ENCODE measurements at places on chromosomes 5 and 9. TPM values are rescaled to one million over a fixed set of nuclear protein-coding genes. Genes with fewer than 3 reads are reported as not detected.

DNAJC25 gene
- total RNA-seq = 7.4 TPM

GRCh38 chr9:68704498-68704813, 584 bp upstream of the PIP5K1B start:
- H3K4me3 ChIP-seq = peak overlapping the region; percentile 88
- peaks cover 38% of the 10 kb centered on the region for H3K27me3 ChIP-seq
- H3K36me3 ChIP-seq = peaks cover 38% of the 10 kb centered on the region

- H3K27ac ChIP-seq = no peak overlapping the region
- no peak overlapping the region for H3K4me3 ChIP-seq
- H3K4me1 ChIP-seq = peaks cover 47% of the 10 kb centered on the region
Measured at GRCh38 chr5:65017636-65018035, 248.9 kb downstream of the CWC27 start.

GRCh38 chr5:308672-309271, 12.7 kb upstream of the AHRR start:
- peaks cover 21% of the 10 kb centered on the region for H3K36me3 ChIP-seq
- no peaks in the 10 kb centered on the region for H3K4me1 ChIP-seq
- DNase-seq = no peak
- no peak overlapping the region for H3K27ac ChIP-seq
- no peaks in the 10 kb centered on the region for H3K27me3 ChIP-seq

DNA sequence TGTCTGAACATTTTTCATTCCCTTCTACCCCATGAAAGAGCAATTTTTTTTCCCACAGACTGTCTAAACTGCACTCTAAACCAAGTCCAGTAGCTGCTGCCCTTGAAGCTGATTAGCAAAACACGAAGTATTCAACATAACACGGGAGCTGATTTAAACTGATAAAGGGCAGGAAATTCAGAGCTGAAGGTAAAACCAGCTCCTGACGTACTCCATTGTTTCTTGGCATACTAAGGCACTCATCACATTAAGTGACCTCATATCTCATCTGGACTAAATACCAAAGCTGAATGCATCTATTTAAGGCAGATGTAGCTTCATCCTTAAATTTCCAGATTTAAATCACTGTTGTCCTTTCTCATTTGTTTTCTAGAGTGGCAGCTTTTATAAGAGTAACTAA, 12.0 kb downstream of the GDF9 start:
- H3K4me3 ChIP-seq = no peak overlapping the region
- DNase-seq = no peak
- no peak overlapping the region for H3K27ac ChIP-seq
- peaks cover 4% of the 10 kb centered on the region for H3K4me1 ChIP-seq

DNA sequence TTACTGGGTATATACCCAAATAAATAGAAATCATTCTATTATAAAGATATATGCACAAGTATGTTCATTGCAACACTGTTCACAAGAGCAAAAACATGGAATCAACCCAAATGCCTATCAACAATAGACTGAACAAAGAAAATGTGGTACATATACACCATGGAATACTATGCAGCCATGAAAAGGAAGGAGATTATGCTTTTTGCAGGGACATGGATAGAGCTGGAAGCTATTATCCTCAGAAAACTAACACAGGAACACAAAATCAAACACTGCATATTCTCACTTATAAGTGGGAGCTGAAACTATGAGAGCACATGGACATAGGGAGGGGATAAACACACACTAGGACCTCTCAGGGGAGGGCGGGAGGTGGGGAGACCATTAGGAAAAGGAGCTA, 298.4 kb upstream of the CDH9 start:
- no peak for DNase-seq
- no peaks in the 10 kb centered on the region for H3K27me3 ChIP-seq
- H3K4me1 ChIP-seq = no peaks in the 10 kb centered on the region
- H3K27ac ChIP-seq = no peak overlapping the region

GRCh38 chr5:178413988-178414387, 176.2 kb downstream of the COL23A1 start:
- H3K4me1 ChIP-seq = peaks cover 2% of the 10 kb centered on the region
- H3K36me3 ChIP-seq = no peaks in the 10 kb centered on the region
- no peak for DNase-seq
- H3K27ac ChIP-seq = no peak overlapping the region

- DNase-seq = no peak
- H3K27ac ChIP-seq = no peak overlapping the region
- no peak overlapping the region for H3K4me3 ChIP-seq
- no peaks in the 10 kb centered on the region for H3K4me1 ChIP-seq
- peaks cover 3% of the 10 kb centered on the region for H3K27me3 ChIP-seq
Measured at GRCh38 chr9:69370430-69370829, 45.4 kb downstream of the ENTREP1 start.

- no peaks in the 10 kb centered on the region for H3K36me3 ChIP-seq
- peaks cover 2% of the 10 kb centered on the region for H3K27me3 ChIP-seq
- no peak overlapping the region for H3K4me3 ChIP-seq
- no peak overlapping the region for H3K27ac ChIP-seq
- peaks cover 10% of the 10 kb centered on the region for H3K4me1 ChIP-seq
Measured at GRCh38 chr5:133259199-133259997, 207.6 kb downstream of the HSPA4 start.

DNA sequence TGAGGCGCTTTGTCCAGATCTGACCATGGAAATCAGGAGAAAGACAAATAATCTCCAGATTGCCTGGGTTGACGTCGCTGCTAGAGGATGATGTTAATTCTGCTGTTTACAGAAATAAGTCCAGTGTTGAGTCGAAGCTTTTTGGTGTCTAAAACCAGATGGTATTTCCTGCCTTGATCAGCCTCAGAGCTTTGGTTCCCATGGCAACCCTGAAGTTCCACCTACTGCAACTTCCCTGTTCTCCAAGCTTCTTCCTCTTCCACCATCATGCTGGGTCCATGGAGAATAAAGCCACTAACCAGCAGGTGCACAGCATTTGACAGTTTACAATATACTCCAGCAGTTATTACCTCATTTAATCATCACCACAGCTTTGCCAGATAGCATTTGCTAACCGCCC, 18.0 kb upstream of the GABBR2 start:
- H3K4me1 ChIP-seq = no peaks in the 10 kb centered on the region
- H3K36me3 ChIP-seq = no peaks in the 10 kb centered on the region
- DNase-seq = no peak
- H3K4me3 ChIP-seq = no peak overlapping the region
- H3K27me3 ChIP-seq = peaks cover 8% of the 10 kb centered on the region

DNA sequence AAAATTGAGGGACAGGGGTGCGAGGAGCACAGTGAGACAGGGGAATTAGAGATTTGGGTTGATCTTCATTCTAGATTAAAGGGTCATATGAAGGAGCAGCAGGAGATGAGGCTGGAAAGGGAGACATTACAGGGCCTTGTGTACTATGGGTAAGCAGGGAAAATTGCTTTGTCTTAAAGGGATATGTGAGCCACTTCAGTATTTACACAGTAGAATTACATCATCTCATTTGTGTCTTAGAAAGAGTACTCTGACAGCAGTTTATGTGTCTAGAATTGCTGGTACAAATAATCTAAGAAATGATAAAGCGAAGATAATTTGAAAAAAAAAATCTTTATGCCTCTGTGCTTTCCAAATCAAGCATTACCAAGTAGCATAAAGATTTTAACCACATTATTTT, 287.0 kb upstream of the ARRDC3 start:
- no peak for DNase-seq
- no peaks in the 10 kb centered on the region for H3K27me3 ChIP-seq
- no peaks in the 10 kb centered on the region for H3K4me1 ChIP-seq
- no peaks in the 10 kb centered on the region for H3K36me3 ChIP-seq
- H3K4me3 ChIP-seq = no peak overlapping the region
- no peak overlapping the region for H3K27ac ChIP-seq

GRCh38 chr5:137341831-137342230, 157.3 kb downstream of the SPOCK1 start:
- H3K27ac ChIP-seq = no peak overlapping the region
- H3K27me3 ChIP-seq = no peaks in the 10 kb centered on the region
- no peak for DNase-seq

GRCh38 chr9:21252721-21253547, 13.1 kb upstream of the IFNA14 start:
- H3K27ac ChIP-seq = no peak overlapping the region
- H3K36me3 ChIP-seq = no peaks in the 10 kb centered on the region
- peaks cover 47% of the 10 kb centered on the region for H3K27me3 ChIP-seq
- no peak overlapping the region for H3K4me3 ChIP-seq
- DNase-seq = no peak

DNA sequence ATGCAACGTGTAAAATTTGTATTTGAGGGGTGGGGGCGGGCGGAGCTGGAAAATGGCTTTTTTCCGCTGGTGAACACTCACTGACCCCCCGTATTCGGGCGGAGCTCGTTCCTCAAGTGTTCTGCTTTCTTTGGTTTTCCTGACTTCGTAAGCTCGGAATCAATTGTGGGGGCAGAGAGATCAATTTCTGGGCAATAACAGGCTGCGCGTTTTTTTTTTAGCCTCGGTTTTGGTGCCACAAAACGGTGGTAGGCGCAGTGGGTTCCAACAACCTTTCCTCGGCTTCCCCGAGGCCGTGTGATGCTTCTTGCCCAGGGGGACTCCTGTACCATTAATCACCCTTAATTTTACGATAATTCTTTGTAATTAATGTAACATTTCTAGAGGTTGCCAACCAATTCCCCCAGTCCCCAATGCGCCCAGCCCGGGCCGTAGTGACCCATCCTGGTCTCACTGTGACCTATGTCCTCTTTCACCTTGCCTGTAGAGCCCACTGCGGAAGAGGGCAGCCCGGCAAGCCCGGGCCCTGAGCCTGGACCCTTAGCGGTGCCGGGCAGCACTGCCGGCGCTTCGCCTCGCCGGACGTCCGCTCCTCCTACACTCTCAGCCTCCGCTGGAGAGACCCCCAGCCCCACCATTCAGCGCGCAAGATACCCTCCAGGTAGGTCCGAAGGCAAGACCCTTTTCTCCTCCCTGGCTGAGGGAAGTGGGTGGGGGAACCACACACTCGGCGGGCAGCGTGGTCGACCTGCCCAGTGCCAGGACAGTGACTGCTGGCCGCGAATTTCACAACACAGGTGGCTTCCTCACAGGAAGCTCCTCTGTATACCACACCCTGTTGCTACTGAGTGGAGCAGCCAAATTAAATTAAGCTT, 3.7 kb downstream of the NR4A3 start:
- DNase-seq = no peak
- H3K4me1 ChIP-seq = peaks cover 45% of the 10 kb centered on the region
- H3K36me3 ChIP-seq = peaks cover 80% of the 10 kb centered on the region
- peak overlapping the region; percentile 87 for H3K27ac ChIP-seq

DNA sequence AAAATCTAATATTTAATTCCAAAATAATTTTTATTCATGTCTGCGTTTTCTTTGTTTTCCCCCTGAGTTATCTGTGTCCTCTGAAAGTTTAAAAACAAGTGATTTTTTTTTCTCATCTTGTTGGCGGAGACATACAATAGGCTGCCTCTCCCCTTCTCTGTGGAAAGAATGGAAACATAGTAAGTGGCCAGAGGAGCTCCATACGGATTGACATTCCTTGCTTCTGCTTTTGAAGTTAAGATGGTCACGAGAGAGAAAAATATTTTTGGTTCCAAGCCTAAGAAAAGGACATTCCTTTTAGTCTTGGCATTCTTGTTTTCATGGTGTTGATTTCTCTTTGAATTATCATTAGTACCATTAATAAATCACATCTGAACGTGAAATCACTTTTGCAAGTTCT, 28.3 kb downstream of the ZNF462 start:
- H3K36me3 ChIP-seq = no peaks in the 10 kb centered on the region
- no peaks in the 10 kb centered on the region for H3K27me3 ChIP-seq
- DNase-seq = no peak
- no peak overlapping the region for H3K27ac ChIP-seq
- no peak overlapping the region for H3K4me3 ChIP-seq

DNA sequence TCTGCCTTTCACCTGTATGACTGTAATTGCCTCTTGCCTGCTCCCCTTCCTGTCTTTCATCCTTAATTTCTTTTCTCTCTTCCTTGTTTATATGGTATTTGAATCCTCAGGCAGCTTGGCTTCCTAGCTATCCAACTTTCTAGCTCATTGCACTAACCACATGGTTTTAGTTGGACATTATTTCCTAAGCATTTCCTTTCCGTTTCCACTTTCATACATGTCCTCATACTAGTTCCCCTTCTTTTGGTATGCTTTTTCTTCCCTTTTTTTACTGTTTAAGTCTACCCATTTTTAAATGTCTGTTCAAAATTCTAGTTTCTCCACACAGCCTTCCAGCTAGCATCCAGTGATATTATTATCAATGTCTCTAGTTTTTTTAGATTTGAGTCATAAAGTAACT, 6.6 kb downstream of the CWC27 start:
- no peak overlapping the region for H3K4me3 ChIP-seq
- H3K36me3 ChIP-seq = peaks cover 22% of the 10 kb centered on the region
- H3K4me1 ChIP-seq = peaks cover 16% of the 10 kb centered on the region
- H3K27ac ChIP-seq = no peak overlapping the region
